ENCODE measurements at places on chromosomes 4 and X. TPM values are rescaled to one million over a fixed set of nuclear protein-coding genes. Genes with fewer than 3 reads are reported as not detected.

GRCh38 chrX:140050906-140051305 is 85.6 kb upstream of the CXorf66 start:
- no peak for ATAC-seq

- no peak for ATAC-seq
Measured at GRCh38 chr4:89303177-89303576, 4.4 kb downstream of the GPRIN3 start.

The PACRGL gene
- total RNA-seq, result 22.0 TPM

DNA sequence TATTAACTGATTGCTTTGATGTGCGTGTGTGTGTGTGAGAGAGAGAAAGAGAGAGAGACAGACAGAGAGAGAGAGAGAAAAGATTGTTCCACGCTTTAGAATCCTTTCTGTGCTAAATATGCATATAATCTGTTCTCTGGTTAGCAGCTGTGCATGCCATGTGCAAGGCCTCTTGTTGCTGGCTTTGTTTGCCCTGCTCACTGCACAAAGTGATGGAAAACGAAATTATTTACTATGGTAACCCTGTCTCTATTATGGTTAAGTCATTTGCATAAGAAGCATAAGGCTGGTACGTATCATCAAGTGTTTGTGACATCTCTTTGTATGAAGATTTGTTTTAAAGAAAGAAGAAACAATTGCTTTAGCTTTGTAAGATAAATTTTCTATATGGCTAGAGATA is 190.2 kb upstream of the POF1B start:
- ATAC-seq, result peak; percentile 79

- ATAC-seq, result no peak
Measured at GRCh38 chrX:124619710-124620109, 273.3 kb downstream of the SH2D1A start.

DNA sequence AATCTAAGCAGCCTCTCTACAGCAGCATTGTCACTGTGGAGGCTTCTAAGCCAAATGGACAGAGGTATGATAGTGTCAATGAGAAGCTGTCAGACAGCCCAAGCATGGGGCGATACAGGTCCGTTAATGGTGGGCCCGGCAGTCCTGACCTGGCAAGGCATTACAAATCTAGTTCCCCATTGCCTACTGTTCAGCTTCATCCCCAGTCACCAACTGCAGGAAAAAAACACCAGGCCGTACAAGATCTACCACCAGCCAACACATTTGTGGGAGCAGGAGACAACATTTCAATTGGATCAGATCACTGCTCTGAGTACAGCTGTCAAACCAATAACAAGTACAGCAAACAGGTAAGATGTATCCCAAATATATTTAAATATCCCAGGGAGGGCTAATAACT is 4.1 kb downstream of the PCDH7 start:
- ATAC-seq, result no peak

GRCh38 chrX:145041486-145041885 is 205.8 kb upstream of the SPANXN1 start:
- ATAC-seq, result no peak

- no peak for ATAC-seq
Measured at GRCh38 chr4:26866781-26867180, 6.1 kb downstream of the STIM2 start.

DNA sequence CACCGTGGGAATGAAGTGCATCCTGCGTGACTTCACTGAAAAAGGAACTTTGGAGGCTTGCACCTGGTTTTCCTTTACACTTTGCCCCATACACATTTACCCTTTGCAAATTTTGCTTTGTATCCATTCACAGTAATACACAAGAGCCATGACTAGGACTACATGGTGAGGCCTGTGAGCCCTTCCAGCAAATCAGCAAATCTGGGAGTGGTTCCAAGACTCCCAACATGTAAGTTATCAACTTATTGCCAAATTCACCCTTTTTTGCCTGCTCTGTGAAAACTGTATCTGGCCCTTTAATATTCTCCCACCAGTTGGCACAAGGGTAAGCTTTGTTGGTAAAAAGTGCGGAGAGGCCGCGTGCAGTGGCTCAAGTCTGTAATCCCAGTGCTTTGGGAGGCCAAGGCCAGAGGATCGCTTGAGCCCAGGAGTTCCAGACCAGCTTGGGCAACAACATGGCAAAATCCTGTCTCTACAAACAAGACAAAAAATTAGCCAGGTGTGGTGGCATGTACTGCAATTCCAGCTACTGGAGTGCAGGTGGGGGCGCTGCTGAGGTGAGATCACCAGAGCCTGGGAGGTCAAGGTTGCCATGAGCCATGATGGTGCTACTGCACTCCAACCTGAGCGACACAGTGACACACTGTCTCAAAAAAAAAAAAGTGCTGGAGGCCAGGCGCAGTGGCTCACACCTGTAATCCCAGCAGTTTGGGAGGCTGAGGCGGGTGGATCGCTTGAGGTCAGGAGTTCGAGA is 5.0 kb downstream of the PRMT9 start:
- ATAC-seq, result no peak

GRCh38 chr4:27779827-27780226 is 919.2 kb downstream of the STIM2 start:
- no peak for ATAC-seq

- no peak for ATAC-seq
Measured at GRCh38 chr4:147944249-147944648, 212.4 kb downstream of the ARHGAP10 start.

The WNK3 gene
- 21.0 TPM for total RNA-seq

The PPEF1 gene
- total RNA-seq, result 0.31 TPM

The WDR17 gene
- total RNA-seq, result 18.3 TPM

GRCh38 chrX:1403228-1403627 is 11.3 kb upstream of the SLC25A6 start:
- no peak for ATAC-seq

DNA sequence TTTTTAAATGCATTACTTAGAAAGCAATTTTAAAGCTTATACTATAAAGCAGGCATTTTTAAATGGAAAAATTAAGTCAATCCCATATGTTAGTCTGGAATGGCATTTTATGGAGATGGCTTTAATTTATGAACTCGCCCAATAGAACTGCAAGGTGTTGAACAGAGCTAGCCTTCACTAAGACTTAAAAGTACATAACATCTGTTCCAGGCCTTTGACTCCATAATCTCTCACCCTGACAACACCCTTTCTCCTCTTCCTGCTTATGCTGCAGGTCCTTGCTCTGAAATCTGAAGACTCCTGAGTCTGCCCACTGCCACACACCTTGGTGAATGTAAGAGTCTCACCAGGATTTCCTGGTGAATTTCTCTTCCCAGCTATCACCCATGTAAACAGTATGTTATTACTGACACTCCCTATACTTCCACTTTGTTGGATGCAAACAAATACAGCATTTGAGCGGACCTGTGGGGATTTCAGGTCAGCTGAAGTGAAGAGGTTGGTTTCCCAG is 17.7 kb upstream of the SLC39A8 start:
- ATAC-seq, result no peak

DNA sequence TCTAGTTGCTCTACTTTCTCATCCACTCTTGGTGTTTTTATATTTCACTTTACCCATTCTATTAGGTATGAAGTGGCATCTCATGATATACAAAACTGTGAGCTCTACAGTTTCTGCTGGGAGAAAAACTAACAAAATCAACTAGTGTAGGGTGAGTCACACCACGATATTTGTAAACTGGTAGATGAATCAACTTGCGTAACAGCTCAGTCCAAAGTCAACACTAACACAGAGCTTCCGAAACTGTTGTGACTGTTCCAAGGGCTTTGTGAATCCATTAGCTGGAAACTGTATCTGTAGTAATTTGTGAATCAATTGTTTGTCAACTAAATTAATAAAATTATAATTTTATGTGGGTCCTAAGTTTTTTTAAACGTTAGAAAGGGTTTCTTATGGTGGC is 119.8 kb upstream of the TSPAN5 start:
- no peak for ATAC-seq

The NAT8L gene
- total RNA-seq, result 2.0 TPM

DNA sequence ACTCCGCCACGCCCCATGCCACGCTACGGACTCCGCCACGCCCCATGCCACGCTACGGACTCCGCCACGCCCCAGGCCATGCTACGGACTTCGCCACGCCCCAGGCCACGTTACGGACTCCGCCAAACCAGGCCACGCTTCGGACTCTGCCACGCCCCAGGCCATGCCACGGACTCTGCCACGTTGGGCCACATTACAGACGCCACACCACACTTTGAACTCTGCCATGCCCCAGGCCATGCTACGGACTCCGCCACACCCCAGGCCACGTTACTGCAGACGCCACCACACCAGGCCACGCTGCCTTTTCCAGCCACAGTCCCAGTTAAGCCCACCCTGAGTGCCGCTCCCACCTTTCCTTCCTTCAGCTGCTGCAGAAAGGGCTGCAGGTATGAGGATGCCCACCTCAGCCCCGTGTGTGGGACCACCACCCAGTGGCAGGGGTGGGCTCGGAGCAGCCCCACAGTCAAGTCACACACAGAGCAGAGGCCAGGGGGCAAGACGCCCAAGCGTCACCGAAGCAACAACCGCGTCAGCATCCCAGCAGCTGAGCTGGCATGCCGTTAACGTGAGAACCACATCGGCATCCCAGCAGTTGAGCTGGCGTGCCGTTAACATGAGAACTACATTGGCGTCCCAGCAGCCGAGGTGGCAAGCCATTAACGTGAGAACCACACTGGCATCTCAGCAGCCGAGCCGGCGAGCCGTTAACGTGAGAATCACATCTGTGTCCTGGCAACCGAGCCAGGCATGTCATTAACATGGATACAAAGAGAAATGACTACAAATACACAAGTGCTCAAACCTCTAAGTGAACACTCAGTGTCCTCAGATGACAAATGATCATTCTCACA is 26.4 kb downstream of the GAK start:
- ATAC-seq, result peak; percentile 65

The TRIM60 gene
- total RNA-seq, result not detected

DNA sequence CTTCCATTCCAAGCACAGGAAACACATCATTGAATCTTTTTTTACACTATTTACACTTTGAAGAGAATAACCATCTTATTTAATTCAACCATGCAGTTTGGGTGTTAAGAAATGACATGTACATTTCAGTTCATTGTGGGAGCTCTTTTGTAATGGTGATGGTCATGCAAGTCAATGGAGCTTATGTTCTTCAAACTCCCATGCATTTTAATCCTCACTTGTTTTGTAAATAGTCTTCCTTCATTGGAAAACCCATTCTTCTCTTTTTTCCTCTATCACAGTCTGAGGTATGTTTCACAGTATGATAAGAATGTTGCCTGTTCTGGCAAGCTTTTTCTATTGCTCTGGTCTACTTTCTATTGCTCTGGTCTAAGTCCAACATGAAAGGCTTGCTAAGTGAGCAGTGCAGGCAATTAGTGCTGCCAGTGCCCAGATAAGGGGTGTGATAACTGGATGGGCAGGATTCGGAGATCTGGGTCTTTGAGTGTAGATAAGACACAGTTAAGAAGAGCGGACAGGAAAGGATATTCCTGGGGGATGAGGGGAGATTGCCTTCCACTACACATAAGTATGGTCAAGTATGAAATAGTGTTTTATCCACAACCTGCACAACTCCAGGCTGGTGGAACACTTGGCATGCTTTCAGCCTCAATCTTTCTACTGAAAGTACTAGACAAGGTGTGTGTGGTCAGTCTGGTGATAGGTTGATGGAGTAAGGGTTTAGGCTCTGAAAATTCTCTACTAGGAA is 17.1 kb downstream of the AFP start:
- peak; percentile 42 for ATAC-seq

GRCh38 chrX:3320471-3321046 is 25.9 kb downstream of the MXRA5 start:
- no peak for ATAC-seq

DNA sequence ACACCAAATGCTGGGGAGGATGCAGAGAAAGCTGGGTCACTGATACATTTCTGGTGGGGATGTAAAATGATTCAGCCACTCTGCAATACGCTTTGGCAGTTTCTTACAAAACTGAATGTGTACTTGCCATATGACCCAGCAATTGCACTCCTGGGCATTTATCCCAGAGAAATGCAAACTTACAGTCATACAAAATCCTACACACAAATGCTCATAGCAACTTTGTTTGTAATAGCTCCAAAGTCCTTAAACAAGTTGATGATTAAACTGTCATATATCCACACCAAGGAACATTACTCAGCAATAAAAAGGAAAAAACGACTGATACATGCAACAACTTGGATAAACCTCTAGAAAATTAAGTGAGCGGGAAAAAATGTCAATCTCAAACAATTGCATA is 12.3 kb downstream of the MID1 start:
- no peak for ATAC-seq

GRCh38 chr4:181566490-181566889 is 676.7 kb upstream of the TENM3 start:
- peak; percentile 83 for ATAC-seq

GRCh38 chr4:139054791-139055505 is 39.4 kb downstream of the NOCT start:
- no peak for ATAC-seq

The XAGE3 gene
- total RNA-seq, result not detected

- no peak for ATAC-seq
Measured at GRCh38 chrX:46864606-46865005, 27.8 kb downstream of the RP2 start.

The REELD1 gene
- total RNA-seq, result 0.19 TPM

The TKTL1 gene
- 1.2 TPM for total RNA-seq

The LPAR4 gene
- total RNA-seq, result 1.7 TPM

The UCHL1 gene
- 610 TPM for total RNA-seq

- no peak for ATAC-seq
Measured at GRCh38 chr4:172042714-172043114, 229.5 kb downstream of the GALNTL6 start.

The CT45A2 gene
- total RNA-seq, result not detected

DNA sequence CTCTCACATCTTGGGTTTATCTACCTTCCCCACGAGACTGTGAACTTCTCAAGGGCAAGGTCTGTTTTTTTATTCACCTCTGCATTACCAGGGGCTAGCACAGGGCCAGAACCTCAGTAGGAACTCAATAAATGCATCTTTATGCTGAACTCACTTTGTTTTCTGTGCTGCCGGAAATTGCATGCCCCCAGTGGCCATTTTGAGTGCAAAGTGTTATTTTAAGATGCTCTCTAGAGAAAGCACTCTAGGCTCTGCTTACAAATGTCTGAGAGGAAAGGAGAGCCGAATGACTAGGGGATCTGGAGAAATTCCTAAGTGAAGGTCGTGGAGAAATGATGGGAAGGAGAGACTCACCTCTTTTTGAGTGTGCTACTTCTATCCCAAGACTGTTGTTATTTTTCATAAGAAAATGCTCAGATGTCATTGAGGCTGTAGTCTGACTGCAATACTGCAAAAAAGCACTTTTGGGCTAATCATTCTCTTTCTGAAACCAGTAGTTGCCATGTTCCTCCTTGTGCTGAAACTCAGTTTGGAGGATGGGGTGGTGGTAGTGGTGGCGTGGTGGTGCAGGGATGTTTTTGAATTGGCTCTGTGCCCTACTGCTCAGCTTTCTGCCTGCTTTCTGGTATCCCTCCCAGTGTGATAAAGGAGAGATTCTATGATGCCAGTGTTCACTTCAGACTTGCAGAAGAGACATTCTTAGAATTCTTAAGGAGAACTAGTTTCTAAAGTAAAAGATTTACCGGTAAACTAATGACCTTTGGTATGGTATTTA is 41.3 kb downstream of the DOCK11 start:
- ATAC-seq, result no peak

The CSAG1 gene
- total RNA-seq, result not detected

The PDZD11 gene
- total RNA-seq, result 55.7 TPM

DNA sequence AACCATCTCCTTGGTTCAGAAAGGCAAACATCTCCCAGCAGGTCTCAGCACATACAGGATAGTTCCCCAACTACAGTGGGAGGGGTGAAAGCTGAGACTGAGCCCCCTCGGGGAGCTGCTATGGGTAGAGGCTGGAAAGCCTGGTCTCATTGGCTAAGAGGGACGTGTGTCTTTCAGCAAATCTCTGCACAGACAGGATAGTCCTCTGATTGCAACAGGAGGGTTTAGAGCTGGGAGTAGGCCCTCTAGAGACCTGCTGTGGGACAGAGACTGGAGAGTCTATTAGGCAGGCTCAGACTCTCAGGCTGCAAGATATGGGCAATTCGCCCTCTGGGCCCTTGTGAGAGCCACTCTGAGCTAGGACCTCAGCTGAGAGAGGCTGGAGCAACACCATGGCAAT is 271.6 kb upstream of the GALNT7 start:
- ATAC-seq, result no peak

Data from motor neuron (in vitro differentiated cells).